Epithelial cell of proximal tubule (primary cell): ENCODE measurements at places on chromosomes 3 and 15. TPM values are rescaled to one million over a fixed set of nuclear protein-coding genes. Genes with fewer than 3 reads are reported as not detected.
A peak's percentile ranks its signal among the peaks of the same experiment; 100 is the strongest.

DNA sequence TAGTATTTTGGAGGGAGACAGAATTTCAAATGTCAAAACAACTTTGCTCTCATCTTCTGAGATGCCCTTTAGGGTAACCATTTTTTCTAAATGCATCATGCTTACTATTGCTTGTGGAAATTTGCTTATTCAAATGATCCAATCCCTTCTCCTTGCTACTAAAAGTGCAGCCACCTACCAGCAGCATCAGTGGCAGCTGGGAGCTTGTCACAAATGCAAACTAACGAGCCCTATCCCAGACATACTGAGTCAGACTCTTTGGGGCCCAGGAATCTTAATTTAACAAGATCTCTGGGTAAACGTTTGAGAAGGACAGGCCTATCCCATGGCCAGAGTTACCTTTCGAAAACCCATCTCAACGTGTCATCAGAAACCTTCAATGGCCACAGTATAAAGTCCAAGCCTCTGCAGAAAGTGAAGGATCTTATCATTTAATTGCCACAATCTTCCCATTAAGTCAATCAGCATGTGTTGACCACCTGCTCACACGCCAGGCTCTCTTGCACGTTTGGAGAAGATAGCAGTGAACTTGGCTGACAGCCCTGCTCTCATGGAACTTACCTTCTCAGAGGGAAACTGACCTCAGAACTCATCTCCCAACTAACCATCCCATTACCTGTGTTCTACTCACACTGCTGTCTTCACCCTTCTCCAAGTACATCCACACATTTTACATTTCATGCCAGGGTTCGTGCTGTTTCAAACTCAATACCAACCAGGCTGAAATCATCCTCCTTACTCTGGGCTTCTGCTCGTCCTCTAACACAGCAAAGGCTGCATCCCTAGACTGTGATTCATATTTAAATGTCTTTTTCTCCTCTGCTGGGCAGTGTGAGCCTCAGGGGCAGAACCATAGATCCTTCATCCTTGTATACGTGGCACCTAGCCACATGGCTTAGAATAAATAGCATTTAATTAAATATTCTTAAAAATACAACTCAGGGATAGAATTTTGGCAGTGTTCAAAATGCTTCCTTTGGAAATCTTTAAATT is 24.8 kb upstream of the VGLL4 start:
- DNase-seq: no peak

DNA sequence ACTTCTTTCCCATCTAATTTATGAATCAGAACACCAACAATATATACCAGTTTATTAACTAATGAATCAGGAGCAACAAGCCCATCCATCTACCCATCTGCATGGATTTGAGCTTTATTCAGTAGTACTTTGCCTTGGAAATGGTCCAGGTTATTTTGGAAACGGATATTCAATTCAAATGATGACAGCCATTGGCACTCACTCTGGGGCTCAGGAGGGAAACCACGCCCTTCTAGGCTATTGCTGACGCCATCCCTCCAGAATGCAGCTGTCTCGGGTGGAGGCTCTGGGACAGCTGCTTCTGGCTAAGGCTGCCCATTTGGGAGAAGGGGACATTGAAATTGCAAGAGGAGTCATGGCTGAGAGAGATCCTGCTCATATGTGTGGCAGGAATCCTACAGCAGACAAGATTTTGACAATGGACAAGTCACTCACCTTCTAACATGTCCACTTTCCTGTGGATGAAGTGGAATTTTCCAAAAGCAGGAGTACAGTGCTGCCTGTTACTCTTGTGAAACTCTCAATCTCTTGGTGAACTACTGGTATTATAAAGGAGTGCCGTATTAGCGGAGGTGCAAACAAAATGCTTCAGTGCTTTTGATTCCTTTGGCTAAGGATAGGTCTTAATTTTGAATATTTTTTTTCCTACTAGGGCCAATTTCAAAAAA is 29.3 kb upstream of the TRAK1 start:
- peak; percentile 54 for DNase-seq

GRCh38 chr15:84872009-84872910 is 12.2 kb upstream of the SLC28A1 start:
- DNase-seq: no peak

GRCh38 chr3:99747915-99748314 is 69.7 kb upstream of the CMSS1 start:
- DNase-seq: peak; percentile 16

GRCh38 chr3:50588759-50589433 is 19.6 kb downstream of the HEMK1 start:
- DNase-seq: no peak

DNA sequence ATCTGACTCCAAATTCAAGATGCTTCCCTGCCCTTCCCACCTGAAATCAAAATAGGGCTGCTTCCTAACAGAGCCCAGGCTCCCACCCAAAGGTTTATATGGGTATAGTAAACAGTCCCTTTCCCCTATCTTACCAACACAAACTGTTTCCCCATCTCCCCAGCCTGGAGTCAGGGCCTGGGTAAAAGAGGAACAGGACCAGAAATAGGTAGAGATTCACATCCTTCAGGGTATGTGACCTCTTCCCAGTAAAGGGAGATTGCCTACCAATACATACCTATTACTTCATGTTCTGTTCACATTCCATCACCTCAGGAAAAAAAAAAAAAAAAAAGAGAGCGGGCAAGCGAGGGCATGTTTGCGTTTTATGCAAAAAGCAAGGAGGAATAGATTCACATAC is 9.7 kb upstream of the SHF start:
- no peak for DNase-seq

DNA sequence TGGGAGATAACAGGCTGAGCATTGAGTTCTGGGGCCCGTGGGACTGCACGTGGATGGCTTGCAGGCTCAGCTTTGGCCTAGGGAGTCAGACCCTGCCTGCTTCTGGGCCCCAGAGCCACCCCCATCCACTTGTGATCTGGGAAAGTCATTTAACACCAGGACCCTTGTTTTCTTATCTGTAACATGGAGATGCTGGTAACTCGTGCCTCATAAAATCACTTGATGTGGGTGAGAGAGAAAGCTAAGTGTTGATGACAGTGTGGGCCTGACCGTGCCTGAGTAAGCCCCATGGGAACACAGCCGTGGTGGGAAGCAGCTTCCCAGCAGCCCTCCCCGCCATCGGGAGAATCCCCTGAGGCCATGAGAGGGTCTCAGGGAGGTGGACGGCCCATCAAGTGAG is 378.1 kb downstream of the GABRB3 start:
- DNase-seq: no peak

Gene GCNT3
- total RNA-seq: 8.5 and 13.2 TPM in 2 replicates

Gene DUOX1
- 0.12 and 0.22 TPM in 2 replicates for total RNA-seq

Gene GOLGA6L25
- total RNA-seq: not detected in 2 replicates

Gene ISY1
- 7.8 and 33.1 TPM in 2 replicates for total RNA-seq

Gene CPA3
- not detected in 2 replicates for total RNA-seq

Gene SLC2A2
- total RNA-seq: not detected in 2 replicates

Gene HRG
- total RNA-seq: not detected in 2 replicates
